ENCODE measurements at places on chromosomes 6 and 20. TPM values are rescaled to one million over a fixed set of nuclear protein-coding genes. Genes with fewer than 3 reads are reported as not detected.

ADAM33 gene
- 9.9 TPM for total RNA-seq

SLC22A1 gene
- total RNA-seq = 1.1 TPM

MYBL2 gene
- total RNA-seq = 2.3 TPM

- no peak for DNase-seq
These were observed 16.3 kb downstream of the TFAP2B start for GRCh38 chr6:50834929-50835410.

- no peak for DNase-seq
These were observed 40.2 kb downstream of the HBS1L start for GRCh38 chr6:135014353-135014832.

- DNase-seq = no peak
These were observed 101.6 kb downstream of the DLL1 start for GRCh38 chr6:170189236-170189635.

GRCh38 chr6:16751251-16751946 is 9.9 kb downstream of the ATXN1 start:
- DNase-seq = no peak

DNA sequence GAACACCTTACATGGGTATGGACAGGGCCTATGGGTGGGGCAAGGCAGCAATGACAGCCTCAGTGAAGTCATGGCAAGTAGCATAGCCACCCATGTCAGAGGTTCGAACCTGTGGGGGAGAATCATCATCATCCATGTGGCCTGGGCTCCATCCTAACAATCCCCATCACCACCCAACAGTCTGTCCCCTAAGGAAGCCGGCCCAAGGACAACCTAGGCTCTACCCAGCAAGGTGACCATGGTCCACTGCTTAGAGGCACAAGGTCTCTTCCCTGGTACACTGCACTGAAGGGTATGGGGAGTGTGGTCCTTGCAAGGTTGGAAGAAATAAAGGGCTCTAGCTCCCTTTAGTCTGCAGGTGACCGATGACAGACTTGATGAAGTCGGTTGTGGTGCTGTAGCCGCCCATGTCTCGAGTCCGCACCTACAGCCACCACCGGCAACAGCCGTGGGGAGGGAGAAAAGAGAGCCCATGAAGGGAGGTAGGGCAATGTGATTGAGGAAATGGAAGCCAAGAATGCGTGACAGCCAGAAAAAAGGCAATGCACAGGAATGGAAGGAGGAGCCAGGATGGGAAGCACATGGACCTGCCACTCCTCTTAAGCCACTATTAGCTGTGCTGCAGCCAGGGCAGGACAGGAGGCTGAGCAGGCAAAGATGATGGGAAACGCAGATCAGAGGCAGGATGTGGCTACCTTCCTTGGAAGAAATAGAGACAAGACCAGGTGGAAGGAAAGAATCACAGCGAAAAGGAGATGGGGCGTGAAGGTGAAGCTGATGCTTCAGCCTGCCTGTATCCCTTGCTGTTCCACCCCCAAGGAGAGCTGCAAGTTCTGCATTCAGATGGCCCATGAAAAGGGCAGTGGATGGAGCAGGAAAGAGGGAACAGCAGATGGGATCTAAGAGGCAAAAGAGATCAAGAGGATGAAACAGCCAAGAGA is 5.3 kb downstream of the IDH3B start:
- no peak for DNase-seq

DNA sequence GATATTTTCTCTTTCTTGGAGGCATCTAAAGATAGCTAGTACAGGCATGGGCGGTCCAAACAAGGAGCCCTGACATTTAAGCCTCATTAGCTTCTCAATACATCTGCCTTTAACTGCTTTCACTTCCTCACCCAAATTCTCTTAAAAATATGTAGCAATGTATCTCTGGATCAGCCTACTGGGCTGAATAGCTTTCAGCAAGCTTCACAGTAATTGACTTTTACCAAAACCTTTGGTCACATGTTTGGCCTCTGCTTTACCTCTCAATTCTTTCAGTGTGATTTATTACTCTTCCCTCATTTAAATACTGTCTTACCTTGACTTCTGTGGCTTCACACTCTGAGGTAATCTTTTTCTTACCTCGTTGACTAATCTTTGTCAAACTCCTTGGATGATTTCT is 1618.1 kb downstream of the GRIK2 start:
- DNase-seq = no peak

GRCh38 chr6:2581611-2582010 is 169.1 kb downstream of the MYLK4 start:
- no peak for DNase-seq

DNA sequence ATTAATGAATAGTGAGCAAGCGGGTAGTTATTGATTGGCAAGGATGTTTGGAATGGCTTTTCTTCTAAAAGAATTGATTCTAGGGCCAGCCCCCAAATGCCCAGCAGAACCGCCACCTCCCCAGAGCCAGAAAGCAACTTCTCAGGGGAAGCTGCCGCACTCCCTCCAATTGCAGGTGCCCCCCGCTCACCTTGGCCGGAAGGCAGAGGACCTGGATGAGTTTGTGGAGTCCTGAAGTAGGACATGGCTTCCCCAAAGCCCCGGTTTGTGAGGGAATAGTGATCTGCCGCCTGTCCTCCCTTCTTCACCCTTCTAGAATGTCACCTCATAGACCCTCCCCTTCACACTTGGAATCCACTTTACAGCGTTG is at the start of gene SPATA25:
TSS of gene SPATA25 (minus strand) at position 277 of the 370 bp plus-strand sequence. CDS start at position 245, 32 bp downstream.
- no peak for DNase-seq

- DNase-seq = no peak
These were observed 69.4 kb downstream of the NRN1 start for GRCh38 chr6:5937169-5937909.

GRCh38 chr6:95576998-95577303 is 384 bp upstream of the MANEA start:
- DNase-seq = no peak

GRCh38 chr6:125749865-125750691 is 646 bp downstream of the HEY2 start:
- DNase-seq = no peak
